Activated naive CD8-positive, alpha-beta T cell treated with anti-CD3 and anti-CD28 coated beads, Interleukin-2, amount 50 U/mL, for 16 hours (primary cell): ENCODE measurements at places on chromosomes 11 and 22.

DNA sequence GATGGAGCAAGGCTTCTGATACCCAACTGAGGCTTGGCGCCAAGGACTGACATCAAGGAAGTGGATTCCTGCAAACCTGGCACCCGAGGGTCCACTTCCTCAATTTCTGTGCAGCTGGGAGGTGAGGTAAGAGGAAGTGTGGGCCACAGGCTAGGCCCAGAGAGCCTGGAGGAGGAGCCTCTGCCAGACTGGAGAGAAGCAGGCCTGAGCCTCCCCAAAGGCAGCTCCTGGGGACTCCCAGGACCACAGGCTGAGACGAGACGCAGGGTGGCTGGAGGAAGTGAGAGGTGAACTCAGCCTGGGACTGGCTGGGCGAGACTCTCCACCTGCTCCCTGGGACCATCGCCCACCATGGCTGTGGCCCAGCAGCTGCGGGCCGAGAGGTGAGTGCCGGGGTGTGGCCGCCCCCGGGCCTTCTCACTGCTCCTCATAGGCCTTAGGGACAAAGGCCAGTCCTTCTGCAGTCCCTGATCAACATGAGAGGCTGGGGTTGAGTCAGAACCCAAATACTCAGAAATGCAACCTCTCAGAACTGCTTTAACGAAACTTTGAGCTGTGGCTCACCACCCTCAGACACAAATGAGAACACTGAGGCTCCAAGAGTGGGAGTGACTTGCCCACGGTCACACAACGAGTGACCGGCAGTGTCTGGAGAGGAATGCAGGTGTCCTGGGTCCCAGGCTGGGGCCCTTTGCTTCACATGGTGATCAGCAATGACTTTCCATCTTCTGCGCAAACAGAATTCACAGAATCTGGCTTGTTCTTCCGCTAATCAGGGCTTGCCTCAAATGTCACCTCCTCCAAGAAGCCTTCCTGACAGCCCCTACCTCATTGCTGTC is at the start of gene NCF4:
Gene NCF4, plus strand, starts transcription at position 186 of the 839 bp plus-strand sequence. Its CDS starts 166 bp downstream, at position 352.
- no peak for DNase-seq

- DNase-seq: no peak
Observed at GRCh38 chr11:102428696-102429095, 23.9 kb downstream of the TMEM123 start.

- no peak for DNase-seq
Observed at GRCh38 chr11:69880041-69880825, 61.0 kb upstream of the FGF3 start.

GRCh38 chr22:46977656-46978343 is 215.3 kb downstream of the TBC1D22A start:
- DNase-seq: no peak

GRCh38 chr11:15607361-15608036 is 492.8 kb downstream of the INSC start:
- no peak for DNase-seq

DNA sequence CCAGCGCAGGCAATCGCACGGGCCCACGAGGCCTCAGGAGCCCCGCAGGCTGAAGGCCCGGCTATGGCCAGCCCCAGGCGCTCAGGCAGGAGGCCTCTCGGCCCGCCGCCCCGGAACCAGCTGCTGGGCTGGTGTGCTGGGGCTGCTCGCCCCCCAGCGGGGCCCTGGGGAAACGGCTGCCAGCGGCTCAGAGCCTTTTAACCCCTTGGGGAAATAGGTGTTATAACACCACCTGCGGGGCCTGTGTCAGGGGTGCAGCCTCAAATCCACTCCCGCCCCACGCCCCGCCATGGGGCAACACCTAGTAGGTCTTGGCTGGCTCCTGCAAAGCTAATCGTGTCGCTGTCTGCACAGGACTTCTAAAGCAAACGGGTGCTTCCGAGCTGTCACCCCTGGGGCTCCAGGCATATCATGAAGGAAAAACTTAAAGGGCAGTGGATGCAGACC is 237.4 kb downstream of the TTC28 start:
- DNase-seq: peak; percentile 54

DNA sequence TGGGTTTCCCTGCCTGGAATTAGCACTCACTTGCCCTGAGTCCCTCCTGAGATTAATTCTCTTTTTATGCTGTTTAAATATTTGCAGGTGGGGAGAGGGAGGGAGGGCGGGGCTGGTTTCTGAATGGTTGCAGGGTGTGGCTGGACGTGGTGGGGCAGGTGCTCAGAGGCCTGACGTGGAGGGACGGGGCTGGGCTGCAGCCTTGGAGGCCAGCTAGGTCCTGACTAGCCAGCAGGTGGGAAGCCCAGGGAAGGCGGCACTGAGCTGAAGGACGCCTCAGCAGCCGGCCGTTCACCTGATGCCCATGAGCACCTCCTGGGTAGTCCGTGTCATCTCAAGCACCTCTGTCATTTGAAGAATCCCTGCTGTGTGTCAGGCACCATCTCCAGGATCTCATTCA is 21.3 kb downstream of the SGSM1 start:
- no peak for DNase-seq

GRCh38 chr11:65188486-65188885 is 6.8 kb downstream of the CAPN1 start:
- no peak for DNase-seq

GRCh38 chr22:33908171-33909074 is 11.9 kb downstream of the LARGE1 start:
- no peak for DNase-seq

- DNase-seq: no peak
Observed at GRCh38 chr11:132969892-132970291, 562.4 kb downstream of the OPCML start.

DNA sequence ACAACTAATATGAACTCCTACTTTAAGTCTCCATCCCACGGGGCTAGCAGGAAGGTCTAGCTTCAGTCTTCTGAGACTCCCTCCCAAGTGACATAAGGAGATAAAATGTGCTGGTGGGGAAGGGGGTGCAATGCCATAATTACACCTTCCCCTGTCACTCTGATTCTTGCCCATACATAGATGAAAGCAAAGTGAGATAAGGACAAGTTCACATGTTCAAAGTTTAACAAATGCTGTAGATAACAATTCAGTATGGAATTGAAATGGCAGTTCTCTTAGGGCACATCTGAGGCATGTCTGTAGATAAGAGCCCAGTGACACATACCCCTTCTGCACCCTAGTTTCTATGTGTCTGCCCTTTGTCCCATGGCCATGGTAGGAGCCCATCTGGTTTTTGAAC is 38.2 kb upstream of the PANX1 start:
- DNase-seq: no peak

GRCh38 chr11:105881027-105881426 is 141.0 kb downstream of the MSANTD4 start:
- DNase-seq: no peak

GRCh38 chr11:70117567-70118145 is 39.5 kb downstream of the ANO1 start:
- no peak for DNase-seq

DNA sequence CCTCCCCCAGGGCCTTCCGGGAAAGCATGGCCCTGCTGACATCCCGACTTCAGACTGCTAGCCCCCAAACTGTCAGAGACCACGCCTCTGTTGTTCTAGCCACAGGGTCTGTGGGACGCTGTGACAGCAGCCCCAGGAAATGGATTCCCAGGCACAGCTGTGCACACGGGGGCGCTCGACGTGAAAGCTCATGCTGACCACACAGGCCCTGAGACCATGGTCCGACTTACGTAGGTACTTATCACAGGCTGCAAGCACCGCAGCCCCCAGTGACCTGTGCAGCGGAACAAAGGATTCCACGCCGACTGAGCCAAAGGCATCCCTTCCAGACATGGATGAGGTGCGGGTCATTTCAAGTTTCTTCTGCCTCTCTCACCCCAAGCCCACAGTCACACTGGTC is 150.6 kb downstream of the CTTN start:
- no peak for DNase-seq

DNA sequence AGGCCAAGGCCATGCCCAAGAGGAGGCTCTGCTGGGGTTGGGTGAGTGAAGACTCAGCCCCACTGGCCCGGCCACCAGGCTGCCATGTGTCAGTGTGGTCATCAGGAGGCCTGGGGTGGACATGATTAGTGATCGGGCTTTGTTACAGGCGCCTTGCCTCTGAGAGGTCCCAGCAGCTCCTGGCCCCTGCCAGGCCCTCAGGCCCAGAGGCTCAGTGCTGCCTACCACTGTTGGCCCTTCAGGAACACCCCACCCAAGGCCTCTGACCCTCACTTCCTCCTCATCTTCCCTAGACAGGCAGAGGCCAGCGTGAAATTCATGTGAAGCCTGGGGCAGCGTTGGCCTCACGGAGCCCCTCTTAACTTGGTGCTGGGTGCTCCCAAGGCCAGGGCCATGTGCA is 2.2 kb downstream of the MRPL23 start:
- no peak for DNase-seq

- DNase-seq: no peak
Observed at GRCh38 chr11:120219938-120220746, 9.3 kb downstream of the OAF start.

GRCh38 chr11:57335023-57335342 is 709 bp downstream of the SSRP1 start:
- DNase-seq: no peak
